ENCODE measurements at places on chromosomes 1 and 21.

DNA sequence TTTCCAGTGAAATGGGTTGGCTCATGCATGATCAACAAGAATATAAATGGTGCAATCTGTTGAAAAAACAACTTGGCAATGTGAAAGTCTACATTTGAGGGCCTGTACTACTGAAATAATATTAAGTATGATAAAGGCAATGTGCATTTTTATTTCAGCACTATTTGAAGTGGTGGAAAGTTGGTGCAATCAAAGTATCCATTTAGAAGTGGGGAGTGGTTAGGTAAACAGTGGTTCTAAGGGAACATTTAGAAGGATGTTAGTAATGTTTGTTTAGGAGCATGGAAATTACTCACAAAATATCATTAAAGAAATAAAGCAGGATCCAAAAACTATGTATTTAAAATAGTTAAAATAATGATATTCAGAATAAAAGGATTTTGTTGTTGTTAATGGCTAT, 60.2 kb downstream of the CHRM3 start:
- DNase-seq = no peak

GRCh38 chr21:23780326-23780725, 1827.0 kb downstream of the MRPL39 start:
- no peak for DNase-seq

DNA sequence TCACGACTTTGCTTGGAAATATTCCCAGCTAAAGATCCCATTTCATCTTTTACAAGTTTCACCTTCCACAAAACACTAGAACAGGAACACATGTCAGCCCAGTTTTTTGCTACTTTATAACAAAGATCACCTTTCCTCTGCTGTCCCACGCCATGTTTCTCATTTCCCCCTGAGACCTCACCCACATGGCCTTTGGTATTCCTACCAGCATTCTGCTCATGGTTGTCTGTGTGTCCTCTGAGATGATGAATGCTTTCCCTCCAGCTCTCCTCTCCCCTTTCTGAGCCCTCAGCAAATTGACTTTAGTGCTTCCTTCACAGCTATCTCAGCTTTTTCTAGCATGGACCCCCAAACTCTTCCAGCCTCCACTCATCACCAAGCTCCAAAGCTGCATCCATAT, 32.3 kb upstream of the ABCG1 start:
- no peak for DNase-seq

- DNase-seq = peak; percentile 89
Measured at GRCh38 chr1:16013220-16013907, 4.5 kb downstream of the HSPB7 start.

- no peak for DNase-seq
Measured at GRCh38 chr1:221693087-221693486, 48.8 kb downstream of the DUSP10 start.

GRCh38 chr1:189939967-189940366, 537.7 kb downstream of the BRINP3 start:
- DNase-seq = peak; percentile 73

GRCh38 chr21:44955798-44956175, 16.0 kb downstream of the SLX9 start:
- no peak for DNase-seq

DNA sequence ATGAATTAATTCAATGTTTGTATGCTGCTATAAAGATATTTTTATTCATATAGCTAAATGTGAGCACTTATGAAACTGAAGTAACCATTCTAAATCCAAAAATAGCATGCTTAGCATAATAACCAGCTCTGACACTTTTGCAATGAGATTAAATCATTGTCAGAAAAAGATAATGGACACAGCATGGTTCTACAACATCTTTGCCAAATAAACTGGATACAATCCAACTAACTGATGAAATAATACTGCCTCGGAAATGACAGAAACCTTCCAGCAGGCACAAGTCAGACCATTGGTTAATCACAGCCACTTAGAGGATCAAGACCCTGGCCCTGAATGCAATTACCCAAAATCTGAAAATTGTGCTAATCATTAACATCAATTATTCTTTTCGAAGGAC, 592.7 kb upstream of the ADGRL4 start:
- no peak for DNase-seq

- no peak for DNase-seq
Measured at GRCh38 chr1:53260631-53261247, 22.4 kb upstream of the MAGOH start.

DNA sequence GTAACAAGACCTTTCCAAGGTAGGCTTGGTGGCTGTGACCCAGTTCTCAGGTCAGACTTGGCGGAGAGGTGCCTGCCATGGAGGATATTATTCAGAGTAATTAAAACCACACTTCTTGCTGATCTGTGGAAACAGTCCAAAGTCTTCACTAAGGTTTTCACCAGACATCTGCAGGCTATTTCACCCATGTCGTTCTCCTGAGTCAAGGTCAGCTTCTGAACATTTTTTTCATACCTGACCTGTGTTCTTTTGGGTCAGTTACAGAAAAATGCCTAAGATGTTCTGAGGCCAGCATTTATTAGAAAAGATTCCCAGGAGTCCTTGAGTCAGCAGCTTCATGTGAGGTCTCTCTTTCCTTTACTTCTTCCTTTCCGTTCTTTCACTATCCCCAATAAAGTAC, 54.9 kb downstream of the RGL1 start:
- peak; percentile 87 for DNase-seq

GRCh38 chr1:156752843-156753482, 1.5 kb upstream of the HDGF start:
- DNase-seq = peak; percentile 55

- peak; percentile 86 for DNase-seq
Measured at GRCh38 chr1:85109475-85109874, 61.2 kb upstream of the MCOLN3 start.

DNA sequence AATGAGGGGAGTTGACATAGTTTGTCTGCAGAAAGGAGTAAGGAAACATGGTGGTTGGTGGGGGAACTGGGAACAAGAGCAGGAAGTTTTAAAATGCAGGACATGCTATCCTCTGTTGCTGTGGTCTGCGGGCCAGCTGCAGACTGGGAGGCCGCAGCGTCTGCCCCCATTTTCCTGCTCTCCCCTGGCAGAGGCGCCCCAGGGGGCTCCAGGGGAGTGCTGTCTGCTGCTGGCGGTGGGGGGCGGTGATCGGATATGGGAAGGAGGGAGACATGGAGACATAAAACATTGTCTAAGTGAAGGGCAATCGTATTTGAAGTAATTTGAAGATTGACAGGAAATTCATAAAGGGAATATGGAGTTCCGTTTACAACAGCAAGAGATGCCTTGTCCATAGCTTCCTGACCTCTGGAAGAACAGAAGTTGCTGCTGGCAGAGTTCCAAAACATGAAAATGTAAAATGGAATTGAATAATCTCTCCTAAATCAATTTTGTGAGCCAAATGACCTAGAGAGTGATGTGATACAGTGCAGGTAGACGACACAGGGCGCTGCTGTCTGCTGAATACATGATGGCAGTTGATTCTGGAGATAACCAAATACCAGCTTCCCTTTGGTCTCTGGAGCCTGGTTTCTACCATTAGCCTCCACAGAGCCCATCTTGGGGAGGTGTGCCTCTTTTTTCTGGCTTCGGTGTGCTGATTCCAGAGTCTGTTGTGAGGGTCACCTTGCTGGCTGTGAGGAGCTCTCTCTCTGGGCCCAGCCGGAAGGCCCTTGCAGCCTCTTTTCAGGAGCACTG, 61.0 kb downstream of the PCBP3 start:
- DNase-seq = no peak

DNA sequence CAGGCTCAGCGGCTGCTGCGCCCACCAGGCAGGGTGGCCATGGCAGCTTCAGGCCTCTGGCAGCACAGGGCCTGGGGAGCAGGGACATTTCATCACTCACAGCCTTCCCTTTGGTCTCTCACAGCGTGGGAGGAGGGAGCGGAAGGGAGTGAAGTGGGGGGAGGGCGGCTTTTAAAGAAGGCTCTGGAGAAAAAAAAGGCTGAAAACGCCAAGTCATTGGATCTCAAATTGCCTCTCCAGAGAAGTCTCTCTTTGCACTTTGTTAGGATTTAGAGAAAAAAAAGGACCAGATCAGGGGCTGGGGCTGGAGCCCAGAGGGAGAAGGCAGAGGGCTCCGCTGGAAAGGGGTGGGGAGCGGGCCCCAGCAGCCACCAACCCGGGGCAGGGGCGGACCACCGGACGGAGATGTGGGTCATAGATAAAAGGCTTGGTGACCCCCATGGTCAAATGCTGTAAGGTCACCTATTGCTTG, 209.9 kb downstream of the GRIK3 start:
- DNase-seq = no peak

- peak; percentile 15 for DNase-seq
Measured at GRCh38 chr1:207088161-207088560, 499 bp upstream of the C4BPB start.

- DNase-seq = no peak
Measured at GRCh38 chr1:19220080-19220846, 10.2 kb upstream of the UBR4 start.

- DNase-seq = no peak
Measured at GRCh38 chr1:206555473-206555935, 48.2 kb downstream of the RASSF5 start.

DNA sequence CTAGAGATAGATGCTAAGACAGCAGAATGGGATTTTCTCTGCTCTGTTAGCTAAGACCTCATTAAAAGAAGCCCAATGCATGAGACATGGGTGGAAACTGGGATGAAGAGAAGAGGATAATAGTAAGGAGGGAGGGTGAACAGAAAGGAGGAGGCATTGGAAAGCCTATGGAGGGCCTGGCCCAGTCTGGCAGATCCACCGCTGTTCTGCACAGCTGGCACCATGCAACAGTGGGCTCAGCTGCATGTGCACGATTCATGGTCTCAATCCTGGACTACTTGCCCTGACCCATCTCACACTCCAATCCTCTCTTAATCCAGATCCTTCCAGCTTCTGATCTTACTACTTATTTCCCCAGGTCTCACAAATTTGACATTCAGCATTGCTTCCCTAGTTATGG, 2.2 kb downstream of the PHC2 start:
- DNase-seq = no peak

DNA sequence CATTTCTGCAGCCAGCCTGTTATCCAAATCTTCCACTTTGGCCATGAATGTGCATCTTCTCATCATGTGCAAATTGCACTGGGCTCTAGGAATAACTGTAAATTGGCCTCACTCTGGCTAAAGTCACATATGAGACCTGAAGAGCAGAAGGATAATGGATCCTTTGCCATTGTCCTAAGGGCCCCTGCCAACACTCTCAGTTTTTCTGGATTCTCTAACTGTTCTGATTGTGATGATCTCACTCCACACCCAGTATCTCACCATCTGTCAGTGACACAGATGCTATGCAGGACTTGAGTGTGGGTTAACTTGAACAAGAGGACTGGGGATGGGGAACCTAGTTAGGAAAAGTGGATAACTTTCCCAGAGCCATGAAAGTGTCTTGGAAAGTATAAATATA, 8.5 kb upstream of the FYB2 start:
- no peak for DNase-seq

- peak; percentile 94 for DNase-seq
Measured at GRCh38 chr1:51648180-51649109, 31.6 kb downstream of the OSBPL9 start.

GRCh38 chr1:111463029-111463683, 10.6 kb upstream of the C1orf162 start:
- DNase-seq = peak; percentile 22

- peak; percentile 21 for DNase-seq
Measured at GRCh38 chr1:77412069-77412819, 130.4 kb downstream of the AK5 start.

DNA sequence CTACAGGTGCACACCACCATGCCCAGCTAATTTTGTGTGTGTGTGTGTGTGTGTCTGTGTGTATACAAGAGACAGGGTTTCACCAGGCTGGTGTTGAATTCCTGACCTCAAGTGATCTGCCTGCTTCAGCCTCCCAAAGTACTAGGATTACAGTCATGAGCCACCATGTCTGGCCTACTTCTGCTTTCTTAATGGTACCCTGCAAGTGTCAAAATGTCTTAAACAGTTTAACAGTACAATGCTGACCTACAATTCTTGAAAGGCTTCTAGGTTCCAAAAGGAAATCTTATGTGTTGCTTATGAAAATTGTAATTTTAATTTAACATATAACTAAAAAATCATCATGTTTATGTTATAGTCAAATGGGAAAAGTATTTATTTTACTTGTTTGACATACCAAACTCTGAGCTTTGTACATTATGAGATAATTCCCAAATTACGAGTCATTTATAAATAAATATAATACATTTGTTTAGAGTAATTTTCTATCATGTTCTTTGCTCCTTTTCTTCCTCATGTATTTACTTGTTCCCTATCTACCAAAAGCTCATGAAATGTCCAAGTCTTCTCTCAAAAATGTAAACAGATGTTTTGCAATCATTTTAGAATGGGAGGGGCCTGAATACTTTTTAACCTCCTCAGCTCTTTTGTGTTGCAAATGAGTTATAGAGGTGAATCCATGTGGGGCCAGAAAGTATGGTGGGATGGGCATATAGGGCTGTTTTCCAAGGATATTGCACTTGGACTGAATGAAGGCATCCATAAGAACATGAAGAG, 8.4 kb upstream of the VCAM1 start:
- DNase-seq = peak; percentile 76

GRCh38 chr1:25563330-25564215, 20.2 kb downstream of the LDLRAP1 start:
- DNase-seq = no peak

DNA sequence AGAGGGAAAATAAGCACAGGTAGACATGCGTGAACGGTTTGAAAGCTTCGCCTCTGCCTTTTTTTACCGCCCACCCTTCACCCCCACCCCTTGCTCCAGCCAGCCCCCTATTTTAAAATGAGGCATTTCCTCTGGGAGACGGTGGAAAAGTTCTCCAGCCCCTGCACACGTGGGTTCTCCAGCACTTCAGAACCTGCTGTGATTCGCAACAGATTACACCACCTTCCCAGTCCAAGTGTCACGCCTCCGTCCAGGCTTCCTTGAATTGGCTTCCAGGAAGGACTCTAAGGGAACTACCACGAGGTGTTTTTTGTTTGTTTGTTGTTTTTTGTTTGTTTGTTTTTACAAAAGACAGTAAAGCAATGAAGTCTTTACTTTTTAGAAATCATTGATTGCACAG, 2.6 kb downstream of the LRRC7 start:
- DNase-seq = no peak

- no peak for DNase-seq
Measured at GRCh38 chr1:37616330-37616729, 18.4 kb downstream of the RSPO1 start.

GRCh38 chr1:48610628-48611542, 138.9 kb upstream of the SPATA6 start:
- no peak for DNase-seq

- DNase-seq = no peak
Measured at GRCh38 chr1:18266391-18266790, 158.8 kb downstream of the IGSF21 start.

- peak; percentile 17 for DNase-seq
Measured at GRCh38 chr1:169148472-169149252, 42.2 kb downstream of the ATP1B1 start.

DNA sequence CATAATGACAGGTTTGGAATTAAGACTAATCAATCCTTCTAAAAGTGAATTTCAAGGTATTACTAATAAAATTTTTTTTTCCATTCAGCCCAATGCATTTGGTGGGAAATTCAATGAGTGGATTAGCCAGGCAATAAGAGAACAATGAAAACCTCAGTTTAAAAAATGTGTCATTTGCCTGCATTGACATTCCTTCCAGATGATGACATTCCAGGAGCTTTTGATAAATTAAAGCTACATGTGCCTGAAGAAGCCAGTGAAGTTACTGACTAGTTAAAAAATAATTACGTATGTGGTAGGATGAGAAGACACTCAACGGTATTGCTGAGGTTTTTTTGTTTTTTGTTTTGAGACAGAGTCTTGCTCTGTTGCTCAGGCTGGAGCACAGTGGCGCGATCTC, 37.9 kb upstream of the RC3H1 start:
- DNase-seq = no peak

- no peak for DNase-seq
Measured at GRCh38 chr21:41510500-41510899, 2.5 kb upstream of the TMPRSS2 start.

- DNase-seq = no peak
Measured at GRCh38 chr1:173082913-173083312, 32.2 kb upstream of the TNFSF18 start.

Data from choroid plexus epithelial cell (primary cell).